Daoy (cell line): ENCODE measurements at places on chromosomes 4 and X. TPM values are rescaled to one million over a fixed set of nuclear protein-coding genes. Genes with fewer than 3 reads are reported as not detected.

Gene CLNK
- total RNA-seq: not detected in 2 replicates

Gene PAK3
- 1.1 and 1.5 TPM in 2 replicates for total RNA-seq

Gene DDX53
- 1.3 and 1.7 TPM in 2 replicates for total RNA-seq

Gene ERAS
- total RNA-seq: not detected in 2 replicates

Gene MAGEB1
- total RNA-seq: 30.3 and 39.3 TPM in 2 replicates
